ENCODE measurements at places on chromosomes 1 and 21.

DNA sequence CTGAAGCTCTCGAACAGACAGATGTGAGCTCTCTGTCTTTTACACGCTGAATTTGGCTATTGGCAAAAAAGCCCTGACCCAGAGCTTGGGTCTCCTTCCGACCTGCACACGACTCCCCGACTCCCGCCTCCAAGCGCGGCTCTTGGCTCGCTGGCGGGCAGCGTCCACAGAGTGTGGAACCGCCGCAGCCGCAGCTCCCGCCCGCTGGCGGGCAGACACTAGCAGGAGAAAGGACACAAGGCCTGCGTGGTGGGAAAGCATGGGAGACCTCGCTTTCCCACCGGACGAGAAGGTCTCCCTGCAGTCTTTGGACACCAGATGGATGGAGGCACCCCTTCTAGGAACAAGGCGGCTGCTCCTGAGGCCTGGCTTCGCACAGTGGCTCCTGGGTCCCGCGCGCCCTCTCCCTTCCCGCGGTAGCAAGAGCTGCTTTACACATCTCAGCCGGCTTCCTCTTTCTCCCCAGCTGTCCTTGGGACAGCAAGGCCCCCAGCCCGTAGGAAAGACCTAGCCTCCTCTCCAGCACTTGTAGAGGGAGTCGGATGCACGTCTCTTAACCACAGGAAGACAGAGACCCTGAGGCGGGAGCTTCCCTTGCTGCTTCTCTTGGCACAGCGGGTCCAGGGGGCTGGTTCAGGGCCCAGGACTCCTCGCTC lies 92.1 kb downstream of the PRKAB2 start:
- no peak for DNase-seq

GRCh38 chr1:21891621-21892479 lies 45.3 kb downstream of the HSPG2 start:
- DNase-seq = no peak

GRCh38 chr1:48115835-48116234 lies 106.7 kb upstream of the SLC5A9 start:
- DNase-seq = no peak

DNA sequence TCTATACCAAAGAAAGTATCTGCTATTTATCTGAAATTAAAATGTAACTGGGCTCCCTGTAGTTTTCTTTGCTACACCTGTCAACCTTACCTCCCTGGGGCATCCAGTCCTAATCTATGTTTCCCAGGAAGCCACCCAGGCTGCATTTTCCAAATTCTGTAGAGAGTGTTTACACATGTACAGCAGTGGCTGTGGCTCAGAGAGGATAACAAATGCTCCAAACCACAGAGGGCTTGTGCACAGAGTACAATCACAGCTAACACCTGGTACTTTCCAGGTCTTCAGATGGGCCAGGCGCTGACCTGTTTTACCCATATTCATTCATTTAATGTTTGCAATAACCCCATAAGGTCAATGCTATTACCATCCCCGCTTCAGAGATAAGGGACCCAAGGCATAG lies 146.5 kb upstream of the TNR start:
- no peak for DNase-seq

DNA sequence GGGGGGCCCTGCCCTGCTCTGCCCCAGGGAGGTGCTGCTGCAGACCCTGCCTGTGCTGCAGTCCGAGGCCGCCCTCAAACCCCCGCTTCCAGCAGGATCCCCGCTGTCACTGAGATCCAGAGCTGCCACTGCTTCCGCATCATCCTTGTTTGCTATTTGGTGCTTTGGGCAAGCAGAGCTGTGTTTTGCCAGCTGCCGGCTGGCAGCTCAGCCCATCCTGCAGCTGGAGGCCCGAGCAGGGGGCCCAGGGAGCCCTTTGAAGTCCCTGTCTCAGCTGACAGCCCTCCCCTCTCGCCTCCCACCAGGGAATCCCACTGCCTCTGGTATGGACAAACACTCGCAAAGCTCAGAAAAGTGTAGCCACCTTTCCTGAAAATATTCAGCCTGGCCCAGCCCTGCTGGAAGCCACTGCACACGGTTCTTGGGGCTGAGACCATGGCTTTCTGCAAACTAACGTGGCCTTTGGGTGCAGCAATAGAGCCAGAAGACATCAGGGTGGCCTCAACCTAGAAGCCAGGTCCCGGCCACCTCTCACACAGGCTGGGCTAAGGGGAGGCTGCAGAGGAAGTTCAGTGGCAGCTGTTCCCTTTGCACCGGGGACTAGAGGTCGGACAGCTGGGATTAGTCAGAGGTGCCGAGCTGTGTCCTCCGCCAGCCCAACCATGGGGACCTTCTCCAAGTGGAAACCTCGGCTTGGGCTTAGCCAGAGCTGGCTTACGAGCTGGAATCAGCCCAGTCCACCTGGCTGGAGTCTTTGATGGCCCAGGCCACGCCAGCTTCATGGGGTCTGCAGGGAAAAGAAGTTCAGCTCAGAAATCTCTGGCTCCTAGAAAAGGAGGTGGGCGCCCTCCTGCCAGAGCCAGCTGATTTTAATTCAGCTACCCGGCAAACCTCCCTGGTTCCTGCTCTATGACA lies 107.1 kb downstream of the SPSB1 start:
- no peak for DNase-seq

- peak; percentile 59 for DNase-seq
Measured at GRCh38 chr1:15454256-15454655, 2.3 kb upstream of the CELA2A start.

GRCh38 chr1:224564454-224565084 lies 51.5 kb upstream of the CNIH3 start:
- no peak for DNase-seq

- no peak for DNase-seq
Measured at GRCh38 chr1:240527086-240527485, 84.9 kb downstream of the GREM2 start.

- no peak for DNase-seq
Measured at GRCh38 chr1:204983136-204983535, 59.9 kb upstream of the CNTN2 start.

DNA sequence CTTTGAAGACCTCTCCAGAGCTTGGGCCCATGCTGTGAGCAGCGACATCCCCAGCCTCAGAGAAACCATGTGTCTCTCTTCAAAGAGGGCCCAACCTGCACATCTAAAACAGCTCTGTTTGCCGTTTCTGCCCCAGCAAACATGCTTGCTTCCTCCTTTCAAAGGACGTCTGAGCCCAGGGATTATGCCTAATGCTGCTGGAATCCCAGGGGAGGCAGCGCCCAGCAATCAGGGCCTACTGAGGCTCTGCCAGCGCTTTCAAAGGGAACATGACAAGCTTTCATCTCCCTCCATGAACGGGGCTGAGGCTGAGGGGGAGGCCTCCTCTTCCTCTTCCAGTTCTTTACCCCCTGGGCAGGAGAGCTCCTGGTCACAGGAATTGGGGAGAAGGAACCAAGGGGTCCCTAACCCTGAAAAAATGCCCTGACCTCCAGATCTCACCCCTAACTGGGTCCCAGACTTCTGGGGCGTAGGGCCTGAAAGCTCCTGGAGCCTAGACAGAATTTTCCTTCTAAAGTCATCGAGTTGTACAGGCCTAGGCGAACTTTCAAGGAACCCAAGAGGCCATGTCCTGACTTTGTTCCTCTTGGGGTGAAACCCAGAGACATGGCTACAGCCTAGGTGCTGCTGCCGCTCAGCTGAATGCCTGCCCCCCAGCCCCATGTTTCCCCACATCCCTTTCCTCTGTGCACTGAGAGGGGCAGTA lies 13.4 kb upstream of the ASCL5 start:
- no peak for DNase-seq

DNA sequence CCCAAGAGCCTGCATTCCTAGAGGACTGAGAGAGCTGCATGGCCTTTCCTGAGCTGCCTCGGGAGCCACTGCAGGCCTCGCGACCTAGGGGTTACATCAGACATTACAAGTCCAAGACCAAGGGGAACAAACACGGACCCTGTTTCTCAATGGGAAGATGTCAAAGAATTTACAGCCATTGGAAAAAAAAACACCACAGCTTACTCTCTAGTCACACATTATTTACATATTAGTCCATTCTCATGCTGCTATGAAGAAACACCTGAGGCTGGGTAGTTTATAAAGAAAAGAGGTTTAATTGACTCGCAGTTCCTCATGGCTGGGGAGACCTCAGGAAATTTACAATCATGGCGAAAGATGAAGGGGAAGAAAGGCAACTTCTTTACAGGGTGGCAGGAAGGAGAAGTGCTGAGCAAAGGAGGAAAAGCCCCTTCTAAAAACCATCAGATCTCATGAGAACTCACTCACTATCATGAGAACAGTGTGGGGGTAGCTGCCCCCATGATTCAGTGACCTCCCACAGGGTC lies 8.4 kb upstream of the PRMT2 start:
- no peak for DNase-seq

Data from EL (cell line).